ENCODE measurements at places on chromosomes 1 and 21. TPM values are rescaled to one million over a fixed set of nuclear protein-coding genes. Genes with fewer than 3 reads are reported as not detected.

DNA sequence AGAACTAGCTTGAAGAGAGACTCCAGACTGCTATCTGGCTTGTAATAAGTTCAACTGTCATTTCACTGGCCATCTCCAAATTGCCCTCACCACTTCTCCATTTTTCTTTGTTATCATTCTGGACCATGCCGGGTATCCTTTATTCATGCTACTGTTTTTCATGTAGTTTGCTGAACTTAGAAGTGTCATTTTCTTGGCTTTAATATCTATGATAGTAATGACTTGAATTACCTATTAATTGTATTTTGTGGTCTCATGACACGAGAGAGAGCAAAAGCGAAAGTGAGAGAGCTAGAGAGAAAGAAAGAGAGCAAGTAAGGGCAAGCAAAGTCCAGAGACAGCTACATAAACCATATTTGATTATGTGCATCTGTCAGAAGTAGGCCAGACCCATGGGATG, 184.9 kb upstream of the ATP1B1 start:
- DNase-seq, result no peak

DNA sequence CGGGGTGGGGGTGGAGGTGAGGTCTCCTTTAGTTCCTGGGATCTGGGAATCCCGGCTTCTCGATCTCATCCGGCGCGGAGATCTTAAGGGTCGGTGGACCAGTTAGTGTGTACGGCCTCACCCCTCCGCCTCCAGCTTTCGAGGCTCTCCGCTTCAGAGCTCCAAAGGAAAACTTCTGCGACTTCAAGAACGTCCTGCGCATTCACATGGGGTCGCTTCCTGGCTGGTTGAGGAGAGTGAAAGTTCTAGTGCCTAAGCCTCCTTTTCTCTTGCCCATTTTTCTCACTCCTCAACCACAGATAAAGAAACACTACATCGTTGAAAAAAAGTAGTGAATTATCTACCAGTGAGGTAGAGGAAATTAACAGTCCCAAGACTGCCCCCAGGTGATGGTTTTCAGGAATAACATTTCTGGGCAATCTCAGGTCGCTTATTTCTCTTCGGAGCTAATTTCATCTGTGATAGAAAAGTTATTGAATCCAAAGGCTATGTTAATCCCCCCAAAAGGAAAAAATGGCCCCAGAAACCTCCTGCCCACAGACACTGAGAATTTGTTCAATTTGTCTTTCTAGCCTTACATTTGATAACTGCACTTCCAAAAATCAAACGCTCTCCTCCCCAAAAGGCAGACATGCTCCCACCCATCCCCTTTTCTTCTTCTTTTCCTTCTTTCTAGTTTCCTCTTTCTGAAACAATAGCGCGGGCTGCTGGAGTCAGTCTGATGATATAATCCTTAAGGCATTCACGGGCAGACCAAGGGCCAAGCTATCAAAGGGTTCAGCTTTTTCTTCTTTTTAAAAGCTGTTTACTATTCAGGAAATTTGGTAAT, 20.6 kb upstream of the TBX15 start:
- peak; percentile 73 for DNase-seq

Gene KRTAP10-2
- total RNA-seq, result not detected

GRCh38 chr1:27745466-27745865, 19.7 kb downstream of the FAM76A start:
- DNase-seq, result no peak

DNA sequence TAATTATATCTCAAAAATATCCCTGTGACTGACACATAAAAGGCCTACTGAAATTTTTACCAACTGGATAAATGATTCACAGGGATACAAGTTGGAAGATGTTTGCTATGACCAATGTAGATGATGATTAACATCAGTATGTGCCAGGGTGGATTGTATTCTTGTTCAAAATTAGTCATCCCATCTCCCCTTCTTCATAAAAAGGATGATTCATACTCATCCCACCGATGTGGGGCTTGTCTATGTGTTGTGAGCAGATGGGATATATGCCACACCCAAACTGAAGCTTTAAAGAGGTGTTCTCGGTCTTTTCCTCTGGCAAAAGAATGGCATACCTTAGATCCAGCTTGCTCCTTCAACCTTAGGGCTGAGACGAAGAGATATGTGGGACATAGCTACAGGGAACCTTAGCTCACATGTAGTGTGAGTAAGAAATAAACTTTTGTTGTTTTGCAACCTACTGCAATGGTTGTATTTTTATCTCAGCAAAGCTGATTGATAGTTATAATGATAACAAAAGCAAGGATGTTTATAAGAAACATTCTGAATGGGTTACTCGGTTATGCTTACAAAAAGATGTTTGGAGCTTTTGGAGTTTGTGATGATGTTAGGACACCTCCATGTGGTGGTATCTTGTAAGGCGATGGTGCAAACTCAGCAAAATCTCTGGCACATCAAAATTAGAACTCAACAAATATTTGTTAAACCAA, 29.4 kb downstream of the SPATA17 start:
- peak; percentile 98 for DNase-seq

Gene GJA4
- total RNA-seq, result not detected

Gene MCOLN3
- total RNA-seq, result 2.4 TPM

Gene CELA3A
- total RNA-seq, result not detected

Gene NR1I3
- not detected for total RNA-seq

- DNase-seq, result no peak
These were observed 9.0 kb downstream of the GSTM5 start for GRCh38 chr1:109721042-109721441.

GRCh38 chr1:224489534-224490365, 55.2 kb upstream of the WDR26 start:
- DNase-seq, result no peak

DNA sequence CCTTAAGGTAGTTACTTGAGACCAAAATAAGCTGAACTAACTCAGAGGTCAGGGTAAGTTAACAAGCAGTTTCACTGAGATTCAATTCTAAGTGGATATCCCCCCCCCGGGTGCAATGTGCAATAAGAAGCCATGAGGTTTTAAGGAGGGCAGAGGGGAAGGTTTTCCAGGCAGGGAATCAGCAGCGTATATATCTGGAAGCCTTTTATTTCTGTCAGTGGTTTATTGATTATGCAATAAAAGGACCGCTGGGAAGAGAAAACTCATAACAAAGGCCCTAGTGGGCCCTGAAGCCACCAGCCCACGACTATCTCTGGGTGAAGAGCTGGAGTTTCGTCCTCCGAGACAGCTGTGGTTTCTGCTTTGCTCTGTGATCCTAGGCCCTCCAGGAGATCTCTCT, 53.1 kb upstream of the CTPS1 start:
- DNase-seq, result no peak

DNA sequence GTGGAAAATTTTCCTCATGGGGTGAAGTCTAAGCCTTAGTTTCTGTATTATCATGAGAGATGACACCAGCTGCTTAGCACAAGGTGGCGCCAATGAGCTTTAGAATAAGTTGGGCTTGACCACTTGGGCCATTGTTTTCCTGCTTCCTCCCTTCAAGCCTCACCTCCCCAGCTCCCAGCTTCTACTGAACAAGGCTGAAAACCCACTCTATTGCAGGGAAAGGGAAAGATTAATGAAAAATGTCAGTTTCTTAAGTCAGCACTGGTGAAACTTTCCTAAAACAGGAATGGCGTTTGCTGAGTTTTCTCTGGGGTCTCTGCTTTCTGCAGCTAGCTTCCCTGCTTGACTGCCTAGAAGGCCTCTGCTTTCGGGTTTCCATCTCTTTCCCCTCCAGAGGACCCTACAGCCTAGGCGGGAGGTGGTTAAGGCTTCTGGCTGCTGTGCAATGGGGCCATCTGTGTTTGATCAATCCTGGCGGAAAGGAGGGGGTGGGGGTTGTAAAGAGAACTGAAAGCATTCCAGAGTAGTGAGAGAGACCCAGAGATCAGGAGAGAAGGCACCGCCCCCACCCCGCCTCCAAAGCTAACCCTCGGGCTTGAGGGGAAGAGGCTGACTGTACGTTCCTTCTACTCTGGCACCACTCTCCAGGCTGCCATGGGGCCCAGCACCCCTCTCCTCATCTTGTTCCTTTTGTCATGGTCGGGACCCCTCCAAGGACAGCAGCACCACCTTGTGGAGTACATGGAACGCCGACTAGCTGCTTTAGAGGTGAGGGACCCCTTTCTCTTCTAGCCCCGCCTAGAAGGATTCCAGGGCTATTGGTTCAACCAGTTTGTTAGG, at the start of gene OLFML3:
Gene OLFML3, plus strand, starts transcription at position 612 of the 840 bp plus-strand sequence. Its CDS starts 43 bp downstream, at position 655.
- DNase-seq, result peak; percentile 88

- DNase-seq, result peak; percentile 100
These were observed 21.3 kb upstream of the C1orf105 start for GRCh38 chr1:172398970-172399755.

DNA sequence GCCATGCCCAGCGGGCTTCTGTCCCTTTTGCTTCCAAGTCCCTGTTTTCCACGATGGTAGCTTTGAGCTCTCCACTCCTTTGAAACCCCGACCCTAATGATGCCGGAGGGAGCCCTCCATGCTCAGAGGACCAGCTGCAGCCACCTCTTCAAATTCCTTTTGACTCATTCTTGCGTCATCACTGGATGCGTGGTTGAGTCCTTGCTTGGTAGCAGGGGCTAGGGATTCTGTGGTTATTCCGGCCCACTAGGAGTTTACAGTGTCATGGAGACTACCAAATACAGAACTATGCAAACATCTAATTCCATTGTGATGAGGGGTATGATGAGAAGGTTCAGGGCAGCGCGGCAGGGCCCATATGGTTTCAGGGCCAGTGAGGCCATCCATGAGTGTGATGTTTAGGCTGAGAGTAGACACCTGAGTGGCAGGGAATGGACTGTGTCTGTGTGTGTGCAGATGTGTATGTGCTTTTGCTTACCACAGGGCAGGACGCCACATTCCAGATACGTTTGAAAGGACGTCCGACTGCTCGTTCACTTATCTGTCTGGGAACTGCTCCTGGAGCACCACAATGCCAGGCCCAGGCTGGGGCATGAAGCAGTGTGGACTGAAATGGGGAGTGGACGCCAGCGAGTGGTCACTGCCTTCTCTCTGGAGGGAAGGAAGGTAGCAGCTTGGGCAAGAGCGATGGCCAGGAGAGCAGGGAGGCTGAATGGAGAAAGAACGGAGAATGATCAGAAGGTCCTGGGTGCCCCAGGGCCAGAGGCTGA, 30.4 kb upstream of the ZBTB21 start:
- peak; percentile 99 for DNase-seq

- DNase-seq, result no peak
These were observed 12.4 kb upstream of the KRTAP19-8 start for GRCh38 chr21:31050577-31051157.

Gene AUNIP
- 22.2 TPM for total RNA-seq

- DNase-seq, result no peak
These were observed 575.5 kb downstream of the MRPL39 start for GRCh38 chr21:25031750-25032149.

GRCh38 chr1:197771386-197771785, 3.9 kb downstream of the DENND1B start:
- no peak for DNase-seq

DNA sequence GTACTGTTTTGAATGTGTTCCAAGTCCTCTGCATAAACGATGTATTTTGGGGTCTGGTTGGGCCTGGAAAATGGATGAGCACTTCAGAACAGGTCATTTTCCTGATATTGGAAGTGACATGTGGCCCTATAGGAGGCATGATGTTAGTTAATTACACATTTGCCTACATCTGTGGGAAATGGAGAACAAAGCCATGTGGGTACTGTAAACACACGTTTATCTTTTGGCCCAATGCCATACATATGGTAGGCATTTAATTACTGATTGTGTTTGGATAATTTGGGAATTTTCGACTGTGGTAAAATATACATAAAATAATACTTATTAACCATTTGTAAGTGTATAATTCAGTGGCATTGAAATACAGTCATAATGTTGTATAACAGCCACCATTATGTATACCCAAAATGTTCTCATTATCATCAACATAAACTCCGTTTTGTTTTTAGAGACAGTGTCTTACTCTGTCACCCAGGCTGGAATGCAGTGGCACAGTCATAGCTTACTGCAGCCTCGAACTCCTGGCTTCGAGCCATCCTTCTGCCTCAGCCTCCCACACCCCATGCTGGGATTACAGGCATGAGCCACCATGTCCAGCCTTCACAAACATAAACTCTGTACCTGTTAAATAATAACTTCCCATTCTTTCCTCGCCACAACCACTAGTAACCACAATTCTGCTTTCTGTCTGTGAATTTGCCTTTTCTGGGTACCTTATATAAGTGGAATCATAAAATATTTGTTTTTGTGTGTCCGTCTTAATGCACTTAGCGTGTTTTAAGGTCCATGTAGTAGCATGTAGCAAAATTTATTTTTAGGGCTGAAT, 11.9 kb upstream of the RNPEP start:
- no peak for DNase-seq

Gene IL22RA1
- 1.2 TPM for total RNA-seq

- DNase-seq, result no peak
These were observed 854.3 kb downstream of the BRINP3 start for GRCh38 chr1:189623336-189623735.

GRCh38 chr1:114282751-114283403, 129.2 kb upstream of the SYT6 start:
- peak; percentile 88 for DNase-seq

GRCh38 chr1:36008546-36009197, 75.2 kb upstream of the TEKT2 start:
- peak; percentile 89 for DNase-seq

Gene LRRC38
- total RNA-seq, result 4.8 TPM

GRCh38 chr1:188689542-188689941, 1788.1 kb downstream of the BRINP3 start:
- DNase-seq, result peak; percentile 23

- DNase-seq, result no peak
These were observed 131.2 kb upstream of the COA6 start for GRCh38 chr1:234241941-234242490.

GRCh38 chr1:202140833-202141232, 3.7 kb downstream of the ARL8A start:
- DNase-seq, result no peak

GRCh38 chr1:170267317-170267716, 121.6 kb downstream of the NTMT2 start:
- DNase-seq, result no peak

Gene MEGF6
- total RNA-seq, result 32.5 TPM

Gene AKNAD1
- 0.07 TPM for total RNA-seq

- DNase-seq, result peak; percentile 96
These were observed 7.4 kb downstream of the SOX13 start for GRCh38 chr1:204080163-204080903.

DNA sequence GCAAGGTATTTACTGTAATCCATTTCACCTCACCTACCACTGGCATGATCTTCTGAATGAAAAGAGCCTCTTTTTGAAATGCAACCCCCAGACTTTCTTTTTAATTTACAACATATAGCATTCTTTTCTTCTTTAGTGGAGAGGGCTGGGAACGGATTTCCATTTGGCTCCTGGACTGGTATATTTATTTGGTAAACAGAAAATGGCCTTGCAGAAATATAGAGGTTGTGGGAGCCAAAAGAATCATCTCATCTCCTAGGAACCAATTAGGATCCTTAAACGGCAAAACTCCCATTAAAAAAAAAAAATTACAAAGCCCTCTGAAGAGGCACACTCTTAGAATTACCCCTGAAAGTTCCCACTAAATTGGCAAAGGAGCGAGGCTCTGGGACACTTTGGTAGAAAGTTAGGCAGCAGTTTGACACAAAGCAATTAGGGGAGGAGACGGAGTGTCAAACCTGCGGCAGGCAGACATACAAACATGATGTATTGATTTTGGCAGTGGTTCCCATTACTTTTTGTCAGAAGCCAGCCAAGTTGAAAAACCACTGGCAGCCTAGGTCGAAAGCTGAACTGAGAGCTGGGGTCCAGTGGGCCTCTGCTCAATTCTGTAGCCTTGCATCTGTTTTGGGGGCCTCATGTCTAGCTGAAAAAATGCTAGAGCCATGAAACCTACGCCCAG, 135.1 kb upstream of the MAGI3 start:
- peak; percentile 44 for DNase-seq

All from PC-3 (cell line).